ENCODE measurements at places on chromosomes 7 and 10.

- no peak for DNase-seq
Observed at GRCh38 chr10:88540351-88540750, 42.8 kb downstream of the RNLS start.

DNA sequence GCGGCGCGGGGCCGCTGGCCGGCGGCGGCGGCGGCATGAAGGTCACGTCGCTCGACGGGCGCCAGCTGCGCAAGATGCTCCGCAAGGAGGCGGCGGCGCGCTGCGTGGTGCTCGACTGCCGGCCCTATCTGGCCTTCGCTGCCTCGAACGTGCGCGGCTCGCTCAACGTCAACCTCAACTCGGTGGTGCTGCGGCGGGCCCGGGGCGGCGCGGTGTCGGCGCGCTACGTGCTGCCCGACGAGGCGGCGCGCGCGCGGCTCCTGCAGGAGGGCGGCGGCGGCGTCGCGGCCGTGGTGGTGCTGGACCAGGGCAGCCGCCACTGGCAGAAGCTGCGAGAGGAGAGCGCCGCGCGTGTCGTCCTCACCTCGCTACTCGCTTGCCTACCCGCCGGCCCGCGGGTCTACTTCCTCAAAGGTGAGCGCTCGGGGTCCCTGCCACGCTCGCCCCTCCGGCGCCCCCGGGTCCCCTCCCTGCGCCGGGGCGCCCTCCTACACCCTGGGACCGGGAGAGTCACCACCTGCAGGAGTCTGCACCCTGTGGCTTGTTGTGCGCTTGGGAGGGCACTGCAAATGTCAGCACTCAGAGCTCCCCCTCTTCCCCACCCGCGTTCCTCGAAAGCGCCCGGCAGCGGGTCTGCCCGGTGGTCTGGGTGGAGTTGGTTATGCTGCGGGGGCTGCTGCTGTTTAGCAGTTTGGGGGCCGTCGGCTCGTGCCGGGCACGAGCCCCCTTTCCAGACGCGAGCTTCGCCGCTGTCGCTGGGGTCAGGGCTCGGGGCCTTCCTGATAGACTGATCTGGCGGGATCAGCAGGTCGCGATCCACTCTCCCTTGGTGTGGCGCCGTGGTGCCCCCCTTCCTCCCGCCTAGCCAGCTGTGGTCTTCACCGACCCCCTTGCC, 627 bp downstream of the DUSP5 start:
- DNase-seq: peak; percentile 65

- DNase-seq: no peak
Observed at GRCh38 chr10:116766837-116767634, 24.7 kb upstream of the HSPA12A start.

DNA sequence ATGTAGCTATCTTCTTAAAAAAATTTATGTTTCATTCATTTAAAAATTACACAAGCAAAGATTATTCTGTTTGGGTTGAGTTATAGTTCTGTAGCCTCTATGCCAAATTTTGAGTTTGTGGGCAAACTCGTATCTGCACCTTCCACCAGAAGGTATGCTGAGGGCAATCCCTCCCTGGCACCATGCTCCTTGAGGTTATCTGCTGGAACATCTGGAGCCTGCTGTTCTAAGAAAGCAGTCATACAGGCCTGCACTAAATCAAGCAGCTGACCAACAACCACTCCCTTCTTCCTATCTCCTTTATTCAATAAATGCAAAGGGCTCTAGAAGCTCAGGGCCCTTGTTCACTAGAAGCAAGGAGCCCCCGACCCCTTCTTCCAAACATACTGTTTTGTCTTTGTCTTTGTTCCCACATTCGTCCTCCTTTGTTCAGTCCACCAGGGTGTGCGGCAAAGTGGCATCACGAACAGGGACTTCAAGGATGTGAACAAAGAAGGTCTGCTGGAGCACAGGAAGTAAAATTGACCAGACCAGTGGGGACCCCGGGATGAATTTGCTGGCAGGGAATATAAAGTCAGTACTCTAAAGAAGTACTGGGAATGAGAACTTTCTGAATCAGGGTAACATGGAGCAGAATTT, 36.4 kb downstream of the OR13A1 start:
- no peak for DNase-seq

GRCh38 chr10:101330231-101330630, 23.7 kb upstream of the BTRC start:
- DNase-seq: no peak

DNA sequence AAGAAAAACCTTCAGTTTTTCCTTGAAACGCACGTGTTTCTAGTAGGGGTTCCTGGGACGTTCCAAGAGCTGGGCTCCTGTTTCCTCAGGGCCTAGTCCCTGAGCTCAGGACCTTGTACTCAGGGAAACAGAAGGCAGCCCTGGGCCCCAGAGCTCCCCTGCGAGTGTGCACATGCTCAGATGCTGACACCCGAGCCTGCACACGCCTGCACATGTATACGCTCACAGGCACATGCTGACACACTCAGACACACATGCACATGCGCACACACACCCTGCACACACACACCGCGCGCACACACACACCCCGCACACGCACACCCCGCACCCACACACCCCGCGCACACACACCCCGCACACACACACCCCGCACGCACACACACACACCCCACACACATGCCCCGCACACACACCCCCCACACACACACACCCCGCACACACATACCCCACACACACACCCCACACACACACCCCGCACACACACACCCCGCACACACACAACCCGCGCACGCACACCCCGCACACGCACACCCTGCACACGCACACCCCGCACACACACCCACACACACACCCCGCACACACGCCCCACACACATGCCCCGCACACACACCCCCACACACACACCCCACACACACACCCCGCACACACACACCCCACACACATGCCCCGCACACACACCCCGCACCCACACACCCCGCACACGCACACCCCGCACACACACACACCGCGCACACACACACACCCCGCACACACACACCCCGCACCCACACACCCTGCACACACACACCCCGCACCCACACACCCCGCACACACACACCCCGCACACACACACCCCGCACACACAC, 52.2 kb downstream of the CALML3 start:
- DNase-seq: no peak

GRCh38 chr7:77188731-77189437, 10.7 kb downstream of the FGL2 start:
- DNase-seq: no peak

DNA sequence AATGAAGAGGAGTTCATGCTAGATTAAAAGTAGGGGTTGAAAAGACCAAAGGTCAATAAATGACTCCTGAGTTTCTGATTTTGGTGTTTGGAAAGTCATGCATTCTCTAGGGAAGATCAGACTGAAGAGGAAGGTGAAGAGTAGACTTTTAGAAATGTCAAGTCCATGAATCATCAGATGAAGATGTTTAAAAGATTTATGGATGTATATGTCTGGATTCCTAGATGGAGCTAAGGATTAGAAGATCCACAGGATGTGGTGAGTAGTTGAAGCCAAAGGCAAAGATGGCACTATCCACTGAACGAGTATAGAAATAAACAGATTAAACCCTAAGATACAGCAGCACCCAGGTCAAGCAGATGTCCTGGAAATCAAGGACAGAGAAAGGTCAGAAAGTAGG, 298.5 kb downstream of the GPAM start:
- no peak for DNase-seq

DNA sequence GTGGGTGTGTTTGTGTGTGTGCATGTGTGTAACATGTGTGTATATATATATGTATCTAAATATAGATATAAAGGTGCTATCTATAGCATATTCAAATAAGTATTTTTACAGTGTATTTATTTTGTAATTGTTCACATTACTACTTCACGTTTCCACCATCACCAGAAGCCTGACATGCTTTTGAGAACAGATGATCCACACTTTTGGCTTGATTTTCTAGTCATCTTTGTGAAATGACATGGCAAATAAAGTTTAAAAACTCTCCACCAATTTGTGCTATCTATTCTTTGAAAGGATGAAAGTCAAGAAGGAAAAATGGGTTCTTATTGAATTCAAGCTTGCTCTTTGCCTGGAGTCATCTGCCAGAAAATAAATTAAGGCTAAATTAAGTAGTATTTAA, 294.0 kb upstream of the AKR1E2 start:
- no peak for DNase-seq

- DNase-seq: peak; percentile 27
Observed at GRCh38 chr10:17092216-17092944, 37.2 kb downstream of the CUBN start.

DNA sequence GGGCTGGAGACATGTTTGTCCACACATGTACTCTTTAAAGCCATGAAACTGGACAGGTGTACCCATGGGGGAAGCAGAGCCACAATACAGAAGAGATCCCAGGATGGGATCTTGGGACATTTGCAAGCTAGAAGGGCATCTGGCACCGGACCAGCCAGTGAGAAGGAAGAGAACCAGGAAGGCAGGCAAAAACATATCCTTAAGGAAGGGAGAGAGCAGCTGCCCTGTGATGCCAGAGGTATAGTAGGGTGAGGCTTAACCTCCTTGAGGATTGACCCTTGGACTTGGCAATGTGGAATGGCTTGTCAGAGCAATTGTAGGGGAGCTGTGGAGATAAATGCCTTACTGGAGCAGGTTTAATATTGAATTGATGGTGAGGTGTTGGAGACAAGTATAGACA, 17.9 kb upstream of the SUV39H2 start:
- DNase-seq: no peak

DNA sequence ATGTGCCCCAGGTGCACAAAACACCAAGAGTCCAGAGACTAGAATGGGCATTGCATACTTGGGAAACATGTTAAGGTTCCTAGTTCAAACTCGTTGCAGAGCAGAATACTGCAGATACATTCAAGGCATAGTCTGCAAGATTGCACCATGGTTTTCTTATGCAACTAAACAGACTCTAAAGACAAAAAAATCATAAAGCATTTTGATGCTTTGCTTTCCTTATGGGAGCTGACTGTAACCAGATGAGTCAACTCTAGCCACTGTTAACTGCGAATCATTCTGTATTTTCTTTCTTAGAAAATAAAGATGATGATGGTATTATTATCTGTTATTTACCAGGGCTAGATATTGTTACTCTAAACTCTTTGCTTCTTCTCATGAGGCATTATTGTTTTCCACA, 19.7 kb downstream of the TRUB1 start:
- DNase-seq: no peak

- DNase-seq: no peak
Observed at GRCh38 chr7:15490291-15490690, 71.5 kb downstream of the AGMO start.

DNA sequence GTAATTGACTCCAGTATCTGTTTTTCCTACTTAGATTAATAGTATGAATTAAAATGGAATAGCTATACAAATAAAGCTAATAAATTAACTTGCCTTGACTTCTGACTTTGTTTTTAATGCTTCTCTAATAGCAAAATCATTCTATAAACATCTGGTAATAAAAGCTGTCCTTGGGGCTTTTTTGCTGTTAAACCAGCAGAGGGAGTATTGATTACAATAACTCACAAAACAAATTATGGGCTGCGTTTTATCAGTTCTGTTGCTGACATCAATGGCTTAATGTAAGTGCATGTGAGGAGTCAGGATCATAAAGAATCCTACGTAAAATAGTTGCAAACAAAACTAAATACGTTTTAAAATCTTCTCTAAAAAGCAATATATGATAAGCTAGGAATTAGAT, 667.8 kb downstream of the PCDH15 start:
- DNase-seq: no peak

GRCh38 chr7:48976253-48976652, 51.9 kb downstream of the CDC14C start:
- no peak for DNase-seq

GRCh38 chr7:2607122-2607922, 24.5 kb upstream of the TTYH3 start:
- DNase-seq: no peak

GRCh38 chr10:58625070-58625469, 112.4 kb downstream of the BICC1 start:
- DNase-seq: no peak

- peak; percentile 56 for DNase-seq
Observed at GRCh38 chr10:86413046-86413728, 46.6 kb upstream of the GRID1 start.

GRCh38 chr10:21194510-21194993, 297.4 kb upstream of the NEBL start:
- no peak for DNase-seq

DNA sequence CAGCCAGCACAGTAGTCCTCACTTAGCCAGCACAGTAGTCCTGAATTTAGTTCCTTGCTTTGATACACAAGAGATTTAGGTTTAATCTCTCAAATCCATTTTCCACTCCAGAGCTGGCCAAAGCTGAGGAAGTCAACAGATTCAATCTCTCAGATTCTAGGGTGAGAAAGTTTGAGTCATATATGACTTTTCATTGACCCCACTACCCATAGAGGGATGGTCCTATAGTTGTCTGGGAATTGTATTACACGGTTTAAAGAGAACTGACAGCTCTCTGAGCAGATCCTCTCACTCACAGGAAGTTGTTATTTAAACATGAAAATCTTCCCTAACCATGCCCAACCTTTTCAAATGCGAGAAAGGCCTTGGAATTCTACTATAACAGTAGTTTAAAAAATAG, 641.8 kb upstream of the SEMA3D start:
- no peak for DNase-seq

- DNase-seq: no peak
Observed at GRCh38 chr7:214410-215212, 22.2 kb downstream of the FAM20C start.

GRCh38 chr10:72067463-72068125, 20.8 kb downstream of the SPOCK2 start:
- DNase-seq: no peak

DNA sequence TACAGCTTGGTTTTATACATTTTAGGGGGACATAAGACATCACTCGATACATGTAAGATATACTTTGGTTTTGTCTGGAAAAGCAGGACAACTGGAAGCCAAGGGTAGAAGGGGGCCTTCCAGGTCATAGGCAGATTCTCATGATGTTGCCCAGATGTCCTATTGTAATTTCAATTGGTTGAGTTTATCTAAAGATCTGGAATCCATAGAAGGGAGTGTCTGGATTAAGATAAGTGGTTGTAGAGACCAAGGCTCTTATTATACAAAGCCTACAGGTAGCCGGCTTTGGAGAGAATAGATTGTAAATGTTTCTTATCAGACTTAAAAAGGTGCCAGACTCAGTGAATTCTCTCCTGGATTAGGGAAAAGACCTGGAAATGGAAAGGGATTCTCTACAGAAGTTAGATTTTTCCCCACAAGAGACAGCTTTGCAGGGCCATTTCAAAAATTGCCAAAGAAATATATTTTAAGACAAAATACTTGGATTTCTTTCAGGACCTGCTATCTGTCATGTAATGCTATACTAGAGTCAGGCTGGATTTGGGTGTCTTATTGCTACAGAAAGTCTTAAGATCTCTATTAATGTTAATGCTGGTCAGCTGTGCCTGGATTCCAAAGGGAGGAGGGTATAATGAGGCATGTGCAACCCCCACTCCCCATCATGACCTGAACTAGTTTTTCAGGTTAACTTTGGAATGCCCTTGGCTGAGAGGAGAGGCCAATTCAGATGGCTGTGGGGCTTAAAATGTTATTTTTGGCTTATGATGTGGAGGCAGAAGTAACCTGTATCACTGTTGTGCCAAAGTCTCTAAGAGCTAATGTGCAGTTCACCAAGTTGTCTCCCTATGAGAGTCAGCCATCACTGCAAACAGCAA, 511.1 kb upstream of the C7orf33 start:
- DNase-seq: no peak

All from activated CD8-positive, alpha-beta T cell treated with anti-CD3 and anti-CD28 coated beads for 36 hours (primary cell).